Fibroblast of upper back skin (primary cell): ENCODE measurements at places on chromosomes 4 and X.

GRCh38 chr4:76977736-76978350 is 28.3 kb downstream of the SEPTIN11 start:
- DNase-seq: peak; percentile 78

DNA sequence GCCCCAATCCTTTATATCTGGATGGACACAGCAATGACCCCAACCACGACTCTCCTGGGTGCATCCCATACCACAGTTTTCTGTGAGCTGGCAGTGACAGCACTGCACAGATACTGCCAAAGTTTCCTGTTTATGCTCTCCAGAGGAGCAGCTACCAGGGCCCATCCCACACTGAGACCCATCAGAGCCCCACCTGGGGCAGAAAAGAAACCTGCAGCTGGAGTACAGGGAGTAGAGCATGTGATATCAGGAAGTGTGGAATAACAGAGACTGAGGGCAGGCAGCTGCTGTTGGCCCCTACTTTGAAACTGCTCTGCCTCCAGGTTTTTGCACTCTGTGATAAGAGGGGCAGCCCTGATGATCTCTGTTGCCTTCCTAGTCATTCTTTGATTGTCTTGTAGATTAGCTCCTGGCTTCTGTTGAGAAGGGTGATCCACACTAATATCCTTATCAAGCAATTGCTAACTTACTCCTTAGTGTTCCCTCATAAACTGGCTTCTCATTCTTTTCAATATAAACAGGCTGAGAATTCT is 526.3 kb upstream of the TECRL start:
- DNase-seq: no peak

GRCh38 chr4:15060213-15060612 is 57.9 kb downstream of the CPEB2 start:
- no peak for DNase-seq

DNA sequence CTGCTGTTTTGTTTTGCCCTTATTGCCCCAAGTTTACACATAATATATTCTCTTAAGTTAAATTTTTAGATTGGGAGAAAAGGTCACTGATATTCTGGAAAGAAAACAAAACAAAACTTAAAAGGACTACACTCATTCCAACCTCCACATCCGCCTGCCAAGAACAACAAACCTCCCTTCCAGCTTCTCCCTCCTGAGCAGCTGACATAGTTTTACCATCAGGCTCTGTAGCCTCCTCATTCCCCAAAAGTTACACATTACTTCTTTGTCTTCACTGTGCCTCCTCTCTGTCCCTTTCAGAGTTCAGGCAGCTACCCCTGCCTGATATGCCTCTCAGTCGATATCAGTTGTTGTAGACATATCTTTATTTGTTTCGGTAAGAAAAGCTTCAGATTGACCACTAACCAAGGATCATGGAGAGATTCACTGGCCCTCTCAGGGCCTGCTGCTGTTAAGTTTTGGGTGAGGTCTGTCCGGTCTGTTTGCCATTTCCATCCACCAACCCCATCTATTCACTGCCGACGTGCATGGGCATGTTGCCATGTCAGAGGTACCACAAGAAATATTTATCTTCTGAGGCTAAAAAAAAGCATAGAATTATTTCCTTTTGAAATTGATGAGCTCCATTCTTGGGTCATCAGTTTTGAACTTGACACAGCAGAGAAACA is 164.1 kb downstream of the GASK1B start:
- DNase-seq: peak; percentile 62

- DNase-seq: no peak
Observed at GRCh38 chr4:41329361-41329760, 72.6 kb downstream of the UCHL1 start.
